ENCODE measurements at places on chromosomes 5 and 9.

DNA sequence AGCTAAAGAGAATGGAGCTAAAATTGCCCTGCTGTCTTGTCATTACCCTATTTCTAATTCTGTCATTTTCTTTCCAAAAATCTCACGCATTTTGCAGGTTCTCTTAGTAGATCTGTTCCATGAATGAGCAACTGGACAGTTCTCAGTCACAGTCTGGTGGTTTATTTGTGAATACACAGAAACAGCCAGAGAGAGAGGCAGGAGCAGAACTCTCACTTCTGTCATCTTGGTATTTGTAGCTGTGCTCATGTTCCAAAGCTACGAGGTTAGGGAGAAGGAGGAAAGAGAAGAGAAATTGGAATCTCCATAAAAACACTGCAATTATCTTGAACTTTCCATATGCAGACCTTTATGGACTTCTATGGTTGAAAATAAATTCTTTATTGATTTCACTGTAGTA is 118.0 kb upstream of the OR13F1 start:
- DNase-seq, result no peak

GRCh38 chr5:34660444-34660843 is 4.3 kb downstream of the RAI14 start:
- DNase-seq, result no peak

- no peak for DNase-seq
These were observed 6.7 kb downstream of the SUSD3 start for GRCh38 chr9:93065135-93065720.

DNA sequence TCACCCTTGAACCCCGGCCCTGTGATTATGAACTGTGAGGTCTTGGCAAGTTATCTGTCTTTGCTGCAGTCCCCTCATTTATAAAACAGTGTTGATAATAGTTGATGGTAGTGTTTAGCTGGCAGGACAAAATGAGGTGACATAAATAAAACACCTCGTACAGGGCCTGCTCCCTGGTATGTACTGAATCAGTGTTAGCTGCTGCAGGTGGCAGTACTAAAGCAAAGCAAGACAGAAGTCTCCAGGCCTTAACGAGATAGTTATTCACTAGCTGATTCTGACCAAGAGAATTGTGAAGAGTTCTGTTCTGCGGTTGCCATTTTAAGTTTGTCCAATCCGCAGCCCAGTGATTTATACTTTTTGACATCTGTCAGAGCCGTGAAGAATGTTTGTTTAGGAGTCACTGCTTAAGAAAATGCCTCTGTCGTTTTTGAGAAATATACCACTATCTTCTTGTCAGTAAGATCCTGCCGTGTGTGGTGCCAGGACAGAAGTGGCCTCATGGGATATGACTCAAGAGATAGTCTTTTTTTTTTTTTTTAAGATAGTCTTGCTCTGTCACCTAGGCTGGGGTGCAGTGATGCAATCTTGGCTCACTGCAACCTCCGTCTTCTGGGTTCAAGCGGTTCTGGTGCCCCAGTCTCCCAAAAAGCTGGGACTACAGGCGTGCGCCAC is 75.9 kb downstream of the KDM4C start:
- no peak for DNase-seq

DNA sequence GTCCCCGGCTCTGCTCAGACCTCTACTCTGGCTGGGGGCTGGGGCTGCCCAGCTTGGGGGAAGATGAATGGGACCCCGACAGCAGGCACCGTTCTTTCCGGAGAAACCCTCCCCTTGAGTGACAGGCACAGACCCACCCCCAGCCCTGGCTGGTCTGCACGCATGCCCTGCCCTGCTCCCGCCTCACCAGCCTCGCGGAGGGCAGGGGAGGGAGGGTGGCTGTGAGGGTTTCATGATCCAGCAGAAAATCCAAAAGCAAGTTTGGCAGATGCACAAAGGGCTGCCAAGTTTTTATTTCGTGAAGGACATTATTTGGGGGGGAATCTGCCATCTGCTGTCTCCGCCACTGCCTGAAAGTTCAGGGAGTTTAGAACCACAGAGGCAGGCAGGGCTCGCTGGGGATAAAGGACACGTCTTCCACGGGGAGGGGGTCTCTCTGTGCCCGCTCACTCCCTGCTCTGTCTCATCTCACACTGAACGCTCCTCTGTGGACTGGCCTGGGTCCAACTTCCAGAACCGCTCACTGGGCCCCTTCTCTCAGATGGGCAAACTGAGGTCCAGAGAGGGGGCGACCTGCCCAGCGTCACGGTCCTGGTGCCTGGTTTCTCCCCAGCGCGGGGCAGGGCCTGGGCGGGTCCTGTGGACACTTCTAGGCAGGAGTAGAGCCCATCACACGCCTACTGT is 92.9 kb downstream of the RXRA start:
- no peak for DNase-seq

DNA sequence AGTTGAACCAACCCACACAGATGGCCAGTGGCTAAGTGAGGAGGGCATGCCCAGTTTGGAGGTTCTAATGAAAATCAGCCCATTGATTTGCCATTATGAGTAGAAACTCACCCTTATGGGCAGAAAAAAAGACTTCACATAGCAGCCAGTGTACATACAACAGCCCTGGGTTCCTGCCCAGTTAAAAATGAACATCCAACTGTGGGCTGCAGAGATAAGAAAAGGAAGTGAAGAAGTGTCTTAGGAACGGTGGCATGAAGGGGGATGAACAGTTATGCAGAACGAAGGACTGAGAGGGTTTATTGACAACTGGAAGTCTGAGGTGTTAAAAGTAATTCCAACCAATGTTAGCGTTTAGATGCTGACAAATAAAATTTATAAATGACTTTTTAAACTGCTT is 118.4 kb downstream of the MARCHF3 start:
- no peak for DNase-seq

- DNase-seq, result no peak
These were observed 105.1 kb downstream of the DEPDC1B start for GRCh38 chr5:60594715-60595477.

GRCh38 chr9:98867429-98868168 is 60.1 kb downstream of the GALNT12 start:
- no peak for DNase-seq

- no peak for DNase-seq
These were observed 52.4 kb downstream of the MELK start for GRCh38 chr9:36625006-36625615.

DNA sequence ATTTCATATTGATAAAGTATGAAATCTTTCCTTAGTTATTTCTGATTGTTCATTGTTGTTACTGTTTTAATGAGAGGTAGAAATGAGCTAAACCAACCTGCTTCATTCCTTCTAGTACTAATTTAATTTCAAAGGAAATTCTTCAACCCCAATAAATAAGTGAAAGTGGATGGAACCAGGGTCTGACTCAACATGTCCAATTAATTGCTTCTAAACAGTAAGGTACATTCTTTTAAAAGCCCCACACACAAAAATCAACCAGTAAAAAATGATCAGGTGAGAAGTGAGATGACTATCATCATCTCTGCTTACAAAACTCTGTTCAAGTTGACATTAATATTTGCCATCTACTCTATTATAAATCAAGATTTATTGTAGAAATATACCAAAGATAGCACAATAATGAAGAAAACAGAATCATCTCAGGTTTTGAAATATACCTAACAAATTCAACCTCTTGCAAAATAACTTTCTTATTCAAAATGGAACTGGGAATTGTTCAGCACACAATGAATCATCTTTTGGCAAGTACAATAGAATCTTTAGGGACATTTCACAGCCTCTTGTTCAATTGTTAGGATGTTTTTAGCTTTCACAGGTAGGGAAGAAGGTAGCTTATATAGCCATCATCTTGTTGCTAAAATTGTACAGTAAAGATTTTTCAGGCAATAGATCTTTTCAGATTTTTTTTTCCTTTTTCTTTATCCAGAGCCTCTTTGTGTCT is 114.5 kb downstream of the RPS23 start:
- no peak for DNase-seq

DNA sequence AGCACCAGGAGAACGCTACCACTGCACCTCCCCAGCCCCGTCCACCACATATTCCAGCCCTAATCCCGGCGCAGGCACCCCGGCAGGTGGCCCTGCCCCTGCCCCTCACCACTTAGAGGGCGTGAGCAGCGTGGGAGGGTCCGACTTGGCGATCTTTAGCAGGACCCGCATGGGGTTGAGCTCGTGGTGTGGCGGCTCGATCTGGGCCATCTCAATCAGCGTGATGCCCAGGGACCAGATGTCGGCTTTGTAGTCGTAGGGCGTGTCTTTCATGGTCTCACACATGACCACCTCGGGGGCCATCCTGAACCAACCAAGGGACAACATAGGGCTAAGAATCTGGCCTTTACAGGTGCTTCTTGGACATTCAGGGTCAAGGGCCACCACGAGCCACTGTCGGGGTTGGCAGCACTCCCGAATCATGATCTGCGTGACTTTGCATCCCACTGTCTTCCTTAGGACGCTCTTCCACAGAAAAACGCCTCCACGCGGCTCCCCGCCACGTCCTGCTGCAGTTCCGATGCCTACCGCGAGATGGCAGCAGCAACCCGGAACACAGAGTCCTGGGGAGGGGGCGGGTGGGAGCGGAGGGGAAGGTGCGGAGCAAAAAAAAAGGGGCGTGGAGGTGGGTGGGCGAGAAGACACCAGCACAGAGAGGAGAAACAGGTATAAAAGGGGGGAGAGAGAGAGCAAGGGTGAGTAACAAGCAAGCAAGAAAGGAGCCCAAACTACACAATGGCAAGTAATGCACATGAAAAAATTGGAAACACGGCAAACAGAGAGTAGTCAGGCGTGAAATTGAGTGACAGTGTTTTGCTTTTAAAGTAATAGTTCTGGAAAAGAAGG is 81.3 kb downstream of the STK10 start:
- peak; percentile 43 for DNase-seq

All from T-helper 2 cell (primary cell).